ENCODE measurements at places on chromosomes 4 and X.
A peak's percentile ranks its signal among the peaks of the same experiment; 100 is the strongest.

DNA sequence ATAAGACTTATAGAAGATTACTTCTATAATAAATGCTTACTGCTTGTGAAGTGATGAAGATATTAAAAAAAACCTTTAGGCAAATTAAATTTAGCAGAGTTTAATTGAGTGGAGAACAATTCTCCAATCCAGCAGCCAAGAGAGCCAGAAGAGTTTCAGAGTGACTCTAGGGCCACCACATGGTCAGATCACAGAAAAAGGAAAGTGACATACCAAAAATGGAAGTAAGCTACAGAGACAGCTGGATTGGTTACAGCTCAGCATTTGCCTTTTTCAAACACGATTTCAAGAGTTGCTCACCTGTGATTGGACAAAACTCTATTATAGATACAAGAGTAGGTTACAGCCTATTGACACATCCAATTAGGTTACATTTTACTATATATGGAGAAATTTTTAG, 79.0 kb upstream of the TRAM1L1 start:
- peak; percentile 25 for DNase-seq

- DNase-seq, result no peak
Measured at GRCh38 chr4:54271464-54271863, 42.4 kb downstream of the PDGFRA start.

DNA sequence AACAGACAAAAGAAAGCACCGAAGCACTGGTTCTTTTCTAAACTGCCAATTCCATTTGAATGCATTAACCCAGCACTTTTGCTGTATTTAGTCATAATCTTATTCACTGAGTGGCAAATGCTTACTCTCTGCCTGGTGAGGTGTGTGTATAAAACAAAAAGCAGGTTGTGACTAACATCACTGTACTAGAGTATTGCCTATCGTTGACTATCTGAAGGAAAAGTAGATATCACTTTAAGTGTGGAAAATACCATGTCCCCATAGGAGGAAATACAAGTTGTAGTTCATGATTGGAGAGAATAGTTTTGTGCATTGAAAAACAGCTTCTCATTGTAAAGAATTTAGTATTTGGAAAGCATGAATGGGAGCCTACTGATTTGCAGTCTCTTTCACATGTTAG, 2.7 kb downstream of the PDLIM5 start:
- no peak for DNase-seq

- no peak for DNase-seq
Measured at GRCh38 chrX:94830717-94831116, 1156.7 kb downstream of the FAM133A start.

GRCh38 chr4:42339935-42340406, 57.3 kb upstream of the SHISA3 start:
- DNase-seq, result no peak

- DNase-seq, result no peak
Measured at GRCh38 chr4:82433791-82434190, 3.4 kb downstream of the ENOPH1 start.

- DNase-seq, result no peak
Measured at GRCh38 chrX:43964936-43965335, 8.3 kb downstream of the NDP start.

DNA sequence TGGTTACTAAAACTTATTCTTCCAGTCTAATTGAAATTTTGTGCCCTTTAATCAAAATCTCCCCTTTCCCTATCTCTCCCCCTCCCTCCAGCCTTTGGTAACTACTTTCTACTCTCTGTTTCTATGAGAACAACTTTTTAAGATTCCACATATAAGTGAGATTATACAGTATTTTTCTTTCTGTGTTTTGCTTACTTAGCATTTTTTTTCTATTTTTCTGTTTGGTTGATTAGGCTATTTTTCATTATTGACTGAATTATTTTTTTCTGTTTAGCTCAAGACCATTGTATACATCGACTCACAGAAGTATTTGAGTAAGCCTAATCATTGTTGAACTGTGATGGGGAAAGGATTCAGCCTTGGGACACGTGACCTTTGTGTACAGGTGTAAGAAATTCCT, 116.4 kb downstream of the PHEX start:
- DNase-seq, result no peak

GRCh38 chrX:53379747-53380146, 42.7 kb downstream of the SMC1A start:
- no peak for DNase-seq

DNA sequence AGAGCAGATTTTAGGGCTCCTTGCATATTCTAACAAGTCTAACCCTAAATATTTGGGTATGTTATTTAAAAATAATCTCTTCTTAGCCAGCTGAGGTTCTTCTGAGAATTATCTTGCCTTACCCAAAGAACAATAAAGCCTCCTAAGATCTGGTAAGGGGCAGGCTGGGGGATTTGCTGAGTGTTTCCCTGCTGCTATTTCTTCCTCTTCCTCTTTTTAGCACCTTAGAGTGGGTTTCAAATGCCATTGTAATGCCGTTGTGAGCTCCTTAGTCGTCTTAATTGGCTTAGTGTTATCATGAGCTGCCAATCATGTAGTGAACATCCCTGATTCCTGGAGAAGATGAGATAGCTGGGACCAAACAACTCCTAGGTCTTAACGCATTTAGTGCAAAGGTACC, 15.4 kb downstream of the STOX2 start:
- DNase-seq, result peak; percentile 78

DNA sequence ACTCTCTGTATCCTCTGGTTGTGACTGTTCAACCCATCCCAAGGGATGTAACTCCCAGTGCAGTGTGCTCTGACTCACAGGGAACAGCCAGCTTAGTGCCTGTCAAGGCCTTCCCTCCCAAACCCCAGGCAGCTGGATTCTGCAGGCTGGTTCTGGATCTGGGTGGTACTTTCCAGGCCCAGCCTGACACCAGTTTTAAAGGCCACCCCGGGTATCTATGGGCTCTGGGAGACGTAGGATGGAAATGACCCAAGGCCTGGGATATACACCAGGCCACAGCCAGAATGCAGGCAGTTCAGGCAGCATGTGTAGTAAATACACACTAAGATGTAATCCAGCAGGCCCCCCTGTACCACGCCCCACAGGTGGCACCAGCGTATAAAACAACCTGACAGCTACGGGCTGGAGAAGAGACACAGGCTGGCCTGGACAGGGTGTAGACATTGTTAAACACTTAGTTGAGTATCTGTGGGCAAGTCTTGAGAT, 64.2 kb downstream of the SPINK2 start:
- peak; percentile 68 for DNase-seq

DNA sequence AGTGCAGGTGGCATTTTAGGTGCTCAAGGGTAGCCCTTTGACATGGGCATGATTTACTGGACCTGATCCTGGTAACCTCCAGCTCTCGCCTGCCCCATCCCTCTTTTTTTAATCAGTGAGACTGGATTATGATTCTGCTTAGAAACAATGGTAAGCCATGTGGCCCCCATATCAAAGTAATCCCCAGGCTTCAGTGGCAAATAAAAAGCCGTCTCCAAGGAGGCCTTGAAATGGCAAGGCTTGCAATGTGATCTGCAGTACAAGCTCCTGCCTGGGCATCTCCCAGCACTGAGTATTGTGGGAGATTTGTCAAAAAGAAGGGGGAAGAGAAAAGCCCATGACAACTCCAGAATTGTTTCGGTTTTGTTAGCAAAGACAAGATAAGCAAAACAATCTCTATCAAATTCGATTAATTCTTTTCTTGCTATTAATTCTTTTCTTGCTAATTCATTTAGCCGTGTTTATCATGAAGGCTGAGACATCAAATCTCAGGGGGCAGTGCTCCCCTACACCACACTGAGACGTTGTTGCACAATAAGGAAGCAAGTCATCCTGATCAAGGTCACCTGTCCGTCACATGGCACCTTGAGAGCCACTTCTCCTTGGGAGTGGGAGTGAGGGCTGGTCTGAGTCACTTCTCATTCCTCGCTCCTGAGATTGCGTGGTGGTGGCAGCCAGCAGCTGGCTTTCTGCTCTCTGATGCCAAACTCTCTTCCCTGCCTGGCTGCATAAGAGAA, 312.7 kb upstream of the GATB start:
- DNase-seq, result peak; percentile 38

DNA sequence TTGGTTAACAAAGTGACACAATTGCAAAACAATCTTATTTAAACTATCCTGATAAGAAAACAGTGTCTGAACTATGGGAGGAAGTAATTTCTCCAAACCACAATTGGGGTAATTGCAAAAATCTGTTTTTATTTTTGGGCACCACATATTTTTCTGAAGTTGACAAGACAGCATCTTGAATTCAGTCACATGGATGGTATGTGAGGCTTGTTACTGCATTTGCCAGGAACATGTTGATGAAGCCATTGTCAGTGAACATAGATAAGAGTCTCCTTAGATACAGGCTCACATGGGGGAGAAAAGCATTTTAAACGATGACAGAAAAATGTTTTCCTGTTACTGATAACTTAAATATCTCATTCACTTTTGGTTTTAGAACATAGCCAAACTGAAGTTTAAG, 5.5 kb upstream of the USP53 start:
- peak; percentile 78 for DNase-seq
